ENCODE measurements at places on chromosomes 16 and 17. TPM values are rescaled to one million over a fixed set of nuclear protein-coding genes. Genes with fewer than 3 reads are reported as not detected.

The GTF3C1 gene
- total RNA-seq, result 43.6 TPM

The CDRT15 gene
- total RNA-seq, result not detected

The TBC1D28 gene
- total RNA-seq, result not detected

The ATP2C2 gene
- total RNA-seq, result not detected

The CCL8 gene
- total RNA-seq, result not detected

The TPSD1 gene
- not detected for total RNA-seq

The DHRS7C gene
- total RNA-seq, result not detected

The PPP1R27 gene
- not detected for total RNA-seq

The KCNJ2 gene
- total RNA-seq, result not detected

The FAM234A gene
- 15.6 TPM for total RNA-seq

Data from CD4-positive, alpha-beta T cell (primary cell).